ENCODE measurements at places on chromosomes 5 and 9.

DNA sequence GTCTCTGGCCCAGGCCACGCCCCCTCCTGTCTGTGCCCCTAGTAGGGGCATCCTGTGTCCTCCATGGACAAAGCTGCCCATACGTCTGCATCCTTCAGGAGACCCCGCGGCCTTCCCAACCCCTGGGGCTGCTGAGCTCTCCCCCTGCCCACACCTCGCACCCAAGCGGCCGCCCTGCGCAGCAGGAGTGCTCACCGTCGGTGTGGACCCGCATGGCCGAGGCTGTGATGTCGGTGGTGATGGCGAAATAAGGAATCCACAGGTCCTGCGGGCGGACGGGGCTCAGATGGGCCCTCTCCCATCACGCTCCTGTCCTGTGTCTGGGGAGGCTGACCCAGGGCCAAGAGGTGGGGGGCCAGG is 4.8 kb upstream of the NSMF start:
- DNase-seq: no peak

GRCh38 chr5:36877667-36878391 is 1.3 kb downstream of the NIPBL start:
- DNase-seq: no peak

GRCh38 chr9:82090046-82090445 is 101.5 kb downstream of the SPATA31D1 start:
- DNase-seq: no peak

DNA sequence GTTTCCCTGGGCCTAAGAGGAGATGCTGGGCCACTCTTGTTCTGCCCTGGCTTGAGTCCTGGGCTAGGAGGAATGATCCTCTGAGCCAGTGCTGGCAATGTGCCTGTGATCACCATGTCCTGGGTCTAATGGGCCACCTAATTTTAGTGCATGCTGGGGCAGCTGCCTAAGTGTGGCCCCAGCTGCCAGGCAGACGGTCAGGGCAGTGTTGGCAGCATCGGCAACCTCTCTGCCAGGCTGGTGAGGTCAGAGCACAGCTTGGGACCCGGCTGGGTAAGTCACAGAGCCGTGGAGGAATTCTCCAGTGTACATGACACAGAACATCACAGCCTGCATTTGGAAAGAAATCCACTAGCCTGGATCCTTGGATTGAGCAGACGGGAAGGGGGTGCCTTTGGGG is 21.4 kb upstream of the PITX1 start:
- no peak for DNase-seq

DNA sequence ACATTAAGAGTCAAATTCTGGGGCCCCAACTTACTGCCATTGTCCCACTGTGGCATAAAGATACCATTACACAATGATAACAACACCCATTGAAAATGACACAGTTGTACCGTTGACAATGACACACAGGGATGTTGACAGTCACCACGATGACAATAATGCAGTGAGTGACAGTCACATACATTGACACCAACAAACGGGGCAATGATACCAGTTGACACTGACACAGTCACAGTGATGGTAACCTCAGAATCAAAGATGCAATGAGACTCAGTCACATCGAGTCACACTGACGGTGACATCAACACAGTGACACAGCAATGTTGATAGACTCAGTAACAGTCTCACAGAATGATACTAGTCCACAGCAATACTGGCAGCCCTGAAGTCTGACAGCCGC is 16.9 kb downstream of the CNTFR start:
- no peak for DNase-seq

DNA sequence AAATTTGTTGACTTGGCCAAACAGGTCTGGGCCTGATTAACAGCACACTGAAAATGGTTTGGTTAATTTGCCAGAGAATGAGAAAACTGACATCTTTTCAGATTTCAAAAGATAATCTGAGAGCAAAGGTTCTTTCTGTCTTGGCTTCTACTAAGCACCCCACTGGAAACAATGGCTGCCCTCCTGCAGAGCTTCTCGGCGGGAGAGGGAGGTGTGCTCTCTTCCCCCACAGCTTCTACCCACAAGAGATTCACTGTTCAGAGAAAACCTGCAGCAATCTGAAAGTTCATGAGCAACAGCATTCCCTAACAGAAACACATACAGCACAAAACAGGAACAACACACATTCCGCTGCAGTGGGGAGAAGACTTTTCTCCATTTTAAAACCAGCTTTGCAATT is 3.0 kb downstream of the DNAH5 start:
- no peak for DNase-seq

GRCh38 chr9:134518004-134518606 is 123.5 kb upstream of the COL5A1 start:
- no peak for DNase-seq

DNA sequence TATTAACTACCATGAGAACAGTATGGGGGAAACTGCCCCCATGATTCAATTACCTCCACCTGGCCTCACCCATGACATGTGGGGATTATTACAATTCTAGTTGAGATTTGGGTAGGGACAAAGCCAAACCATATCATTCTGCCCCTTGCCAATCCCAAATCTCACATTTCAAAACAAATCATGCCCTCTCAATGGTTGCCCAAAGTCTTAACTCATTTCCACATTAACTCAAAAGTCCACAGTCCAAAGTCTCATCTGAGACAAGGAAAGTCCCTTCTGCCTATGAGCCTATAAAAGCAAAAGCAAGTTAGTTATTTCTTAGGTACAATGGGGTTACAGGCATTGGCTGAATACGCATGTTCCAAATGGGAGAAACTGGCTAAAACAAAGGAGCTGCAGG is 180.7 kb upstream of the CDH12 start:
- no peak for DNase-seq

DNA sequence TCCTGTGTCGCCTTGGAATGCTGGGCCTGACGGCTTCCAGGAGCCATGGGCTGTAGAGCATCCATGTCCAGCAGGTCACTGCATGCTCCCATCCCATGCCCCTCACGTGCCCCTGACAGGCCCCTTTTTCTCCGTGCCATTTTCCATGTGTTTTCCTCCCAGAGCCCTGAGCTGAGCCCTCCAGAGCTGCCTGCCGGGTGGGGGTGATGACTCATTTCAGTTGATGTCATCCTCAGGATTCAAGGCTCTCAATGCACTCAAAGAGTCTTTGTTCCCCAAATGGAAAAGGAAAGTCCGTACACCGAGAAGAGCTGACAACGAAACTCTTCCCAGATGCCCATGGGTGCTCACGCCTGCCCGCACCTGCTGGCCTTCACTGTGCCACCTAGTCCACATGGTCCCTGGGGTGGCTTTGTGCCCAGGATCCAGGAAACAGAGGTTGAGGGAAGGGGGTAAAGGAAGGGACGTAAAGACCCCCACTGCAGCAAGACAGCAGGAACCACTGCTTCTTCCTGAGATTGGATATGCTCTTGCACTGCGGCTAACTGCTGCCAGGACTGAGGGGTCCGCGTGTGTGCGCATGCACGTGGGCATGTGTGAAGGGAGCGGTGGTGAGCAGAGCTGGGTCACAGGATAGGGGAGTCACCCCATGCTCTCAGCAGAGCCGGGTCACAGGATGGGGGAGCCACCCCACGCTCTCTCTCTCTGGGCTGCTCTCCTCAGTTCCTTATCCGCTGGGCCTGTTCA is 27.6 kb downstream of the COL15A1 start:
- no peak for DNase-seq

DNA sequence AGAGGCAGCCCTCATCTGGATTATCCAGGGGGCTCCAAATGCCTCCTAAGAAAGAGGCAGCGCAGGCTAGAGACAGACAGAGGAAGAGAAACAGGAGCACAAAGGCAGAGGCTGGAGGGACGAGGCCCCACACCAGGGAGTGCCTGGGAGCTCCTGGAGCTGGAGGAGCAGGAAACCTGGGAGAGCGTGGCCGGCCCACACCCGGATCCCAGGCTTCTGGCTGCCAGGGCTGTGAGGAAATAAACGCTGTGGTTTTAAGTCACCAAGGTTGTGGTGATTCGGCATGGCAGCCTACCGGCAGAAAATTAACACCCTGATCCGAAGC is 165.5 kb downstream of the OLFM1 start:
- no peak for DNase-seq

DNA sequence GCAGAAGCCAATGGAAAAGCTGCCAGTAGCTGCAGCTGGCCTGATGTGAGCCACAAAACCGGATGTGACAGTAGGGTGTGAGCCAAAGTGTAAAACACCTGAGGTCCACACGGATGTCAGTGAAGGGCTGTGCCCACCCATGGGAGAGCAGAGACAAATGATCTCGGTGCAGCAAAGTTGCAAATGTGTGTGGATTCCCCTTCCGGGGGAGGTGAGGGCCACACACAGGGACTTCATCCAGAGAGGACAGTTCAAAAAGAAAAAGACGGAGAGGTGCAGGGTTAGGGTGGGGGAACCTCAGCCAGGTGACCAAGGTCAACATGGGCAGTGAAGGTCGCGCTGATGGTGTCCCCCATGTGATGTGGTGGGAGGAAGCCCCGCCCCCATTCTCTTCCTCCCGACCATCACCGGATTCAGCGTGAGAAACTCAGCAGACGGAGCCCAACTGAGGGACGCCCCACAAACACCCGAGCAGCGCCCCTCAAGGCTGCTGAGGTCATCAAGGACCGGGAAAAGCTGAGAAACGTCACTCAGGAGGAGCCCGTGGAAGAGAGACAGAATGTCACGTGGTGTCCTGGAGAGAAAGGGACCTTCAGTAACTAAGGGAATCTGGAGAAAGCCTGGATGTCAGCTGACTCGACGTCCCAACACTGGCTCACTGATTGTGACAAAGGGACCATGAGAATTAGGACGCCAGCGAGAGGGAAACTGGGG is 11.4 kb upstream of the PTGDS start:
- no peak for DNase-seq

- peak; percentile 89 for DNase-seq
These were observed 6.1 kb upstream of the DPM2 start for GRCh38 chr9:127943731-127944144.

DNA sequence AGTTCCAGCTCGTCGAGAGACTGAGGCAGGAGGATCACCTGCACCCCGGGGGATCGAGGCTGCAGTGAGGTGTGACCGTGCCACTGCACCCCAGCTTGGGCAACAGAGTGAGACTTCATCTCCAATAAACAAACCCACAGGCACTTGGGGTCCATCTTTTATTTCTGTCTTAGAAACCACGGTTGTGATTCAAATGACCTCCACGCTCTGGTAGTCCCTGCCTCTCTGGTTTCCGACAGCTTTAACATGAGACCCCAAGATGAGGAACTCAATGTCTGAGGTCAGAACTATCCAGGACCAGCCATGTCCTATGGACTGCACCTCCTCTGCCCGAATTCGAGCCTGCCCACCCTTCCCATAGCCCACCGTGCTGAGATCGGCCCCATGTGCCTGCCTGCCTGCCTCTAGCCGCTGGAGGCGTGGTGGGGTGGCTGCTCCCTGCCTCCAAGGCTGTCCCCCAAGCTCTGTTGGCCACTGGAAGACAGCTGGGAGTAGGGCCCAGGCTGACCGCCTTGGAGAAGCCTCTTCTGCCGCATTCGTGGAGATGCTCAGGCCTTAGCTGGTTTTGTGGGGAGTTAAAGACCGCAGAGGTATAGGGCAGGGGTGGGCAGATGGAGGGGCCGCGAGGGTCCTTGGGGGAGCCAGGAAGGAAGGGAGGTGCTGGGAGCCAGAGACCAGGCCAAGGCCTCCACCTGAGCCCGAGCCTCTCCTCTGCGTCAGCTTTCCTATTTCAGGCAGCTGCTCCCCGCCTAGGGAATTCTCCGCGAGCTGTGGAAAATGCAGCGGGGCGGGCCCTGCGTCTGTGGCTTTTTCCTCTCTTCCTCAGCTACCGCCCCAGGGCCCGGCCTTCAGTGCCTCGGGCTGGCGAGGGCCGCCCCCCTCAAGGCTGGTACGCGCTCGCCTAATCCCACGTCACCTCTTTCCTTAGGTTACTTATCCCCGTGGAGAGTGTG is 6.9 kb upstream of the WDR5 start:
- no peak for DNase-seq

GRCh38 chr9:124017929-124018729 is 6.6 kb downstream of the LHX2 start:
- DNase-seq: no peak

GRCh38 chr9:136017289-136018190 is 56.4 kb upstream of the UBAC1 start:
- no peak for DNase-seq

- peak; percentile 28 for DNase-seq
These were observed 160.1 kb downstream of the GHR start for GRCh38 chr5:42583322-42583721.

- DNase-seq: no peak
These were observed 475.7 kb upstream of the TNC start for GRCh38 chr9:115593587-115594091.

DNA sequence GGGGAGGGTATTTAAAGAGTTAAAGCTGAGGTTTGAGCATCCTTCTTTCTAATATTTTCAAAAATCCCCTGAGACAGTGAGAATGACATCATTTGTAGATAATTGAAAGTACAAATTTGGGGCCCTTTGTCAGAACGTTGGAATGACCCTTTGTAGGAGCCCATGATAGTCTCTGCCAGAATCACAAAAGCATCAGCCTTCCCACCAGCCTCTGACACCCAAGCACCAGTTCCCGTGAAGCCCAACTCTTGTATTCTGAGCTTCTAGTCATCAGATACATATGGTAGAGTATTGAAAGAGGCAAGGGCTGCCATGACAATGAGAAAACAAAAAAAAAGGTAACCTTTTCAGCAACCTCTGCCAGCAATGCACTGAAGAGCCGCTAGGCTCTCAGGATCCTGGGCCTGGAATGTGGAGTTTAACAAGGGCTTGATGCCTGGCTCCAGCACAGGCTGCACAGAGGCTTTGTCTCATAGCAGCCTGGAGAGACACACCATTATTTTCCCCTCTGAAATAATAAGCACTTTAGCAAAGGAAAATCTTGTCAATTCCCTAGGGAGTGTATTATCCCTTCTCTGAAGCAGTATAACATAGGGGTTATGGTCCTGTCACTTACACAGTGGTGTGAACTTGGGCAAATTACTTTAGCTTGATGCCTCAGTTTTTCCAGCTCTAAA is 114.4 kb downstream of the ZNF608 start:
- no peak for DNase-seq

GRCh38 chr9:127318651-127319167 is 54.1 kb downstream of the GARNL3 start:
- no peak for DNase-seq

DNA sequence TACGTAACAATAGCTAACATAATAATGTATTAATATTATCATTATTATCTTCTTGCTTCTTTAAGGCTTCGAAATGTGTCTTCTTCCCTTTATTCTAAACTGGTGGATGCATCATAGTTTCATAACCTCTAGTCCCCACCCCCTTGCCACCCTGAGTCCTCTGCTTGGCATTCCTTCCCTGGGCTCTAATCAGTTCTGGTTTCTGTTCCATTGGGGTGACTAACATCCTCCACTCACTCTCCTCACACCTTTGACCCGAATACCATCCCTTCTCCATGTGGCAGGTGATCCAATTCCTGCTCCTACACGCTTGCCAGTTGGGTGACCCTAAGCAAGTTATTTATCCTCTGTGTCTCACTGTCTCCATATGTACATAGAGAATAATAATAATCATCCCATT is 286.1 kb downstream of the TRPM3 start:
- DNase-seq: no peak

GRCh38 chr5:40206030-40206429 is 473.7 kb upstream of the PTGER4 start:
- no peak for DNase-seq

All from stimulated activated naive CD8-positive, alpha-beta T cell treated with anti-CD3 and anti-CD28 coated beads, Interleukin-15, Interleukin-2, amounts not matched to agents 100 U/mL and 50 U/mL, for 24 hours (primary cell).